ENCODE measurements at places on chromosomes 7 and 10.

- DNase-seq = no peak
Observed at GRCh38 chr7:43876241-43876640, 6.9 kb upstream of the MRPS24 start.

DNA sequence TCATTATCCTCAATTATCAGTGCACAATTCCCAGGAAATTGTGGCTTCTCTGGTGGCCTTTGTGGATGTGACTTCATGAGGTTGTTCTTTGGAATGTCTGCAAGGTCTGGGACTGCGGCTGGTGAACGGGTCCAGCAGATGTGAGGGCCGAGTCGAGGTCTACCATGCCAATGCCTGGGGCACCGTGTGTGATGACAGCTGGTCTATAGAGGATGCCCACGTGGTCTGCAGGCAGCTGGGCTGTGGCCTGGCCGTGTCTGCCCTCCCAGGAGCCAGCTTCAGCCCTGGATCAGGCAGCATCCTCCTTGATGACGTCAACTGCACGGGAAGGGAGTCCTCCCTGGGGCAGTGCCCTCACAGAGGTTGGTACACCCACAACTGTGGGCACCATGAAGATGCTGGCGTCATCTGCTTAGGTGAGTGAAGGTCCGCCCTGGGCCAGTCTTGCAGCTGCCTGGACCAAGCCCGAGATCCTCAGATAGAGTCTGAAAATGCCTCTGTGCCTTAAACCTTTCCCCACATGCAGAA, 46.9 kb downstream of the CUZD1 start:
- no peak for DNase-seq

DNA sequence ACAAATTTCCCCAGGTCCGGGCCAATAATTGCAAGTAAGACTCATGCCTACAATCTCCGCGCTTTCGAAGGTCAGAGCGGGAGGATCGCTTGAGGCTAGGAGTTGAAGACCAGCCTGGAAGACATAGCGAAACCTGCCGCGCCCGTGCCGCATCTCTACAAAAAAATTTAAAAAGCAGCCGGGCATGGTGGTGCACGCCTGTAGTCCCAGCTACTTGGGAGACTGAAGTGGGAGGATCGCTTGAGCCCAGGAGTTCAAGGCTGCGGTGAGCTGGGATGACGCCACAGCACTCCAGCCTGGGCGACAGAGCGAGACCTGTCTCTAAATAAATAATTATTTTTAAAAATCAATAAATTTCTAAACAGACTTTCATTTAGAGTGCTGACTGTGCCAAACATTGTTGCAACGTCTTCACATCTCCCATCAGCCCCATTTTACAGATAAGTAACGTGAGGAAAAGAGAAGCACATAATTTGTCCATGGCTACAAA, 494 bp upstream of the CFAP43 start:
- DNase-seq = no peak

DNA sequence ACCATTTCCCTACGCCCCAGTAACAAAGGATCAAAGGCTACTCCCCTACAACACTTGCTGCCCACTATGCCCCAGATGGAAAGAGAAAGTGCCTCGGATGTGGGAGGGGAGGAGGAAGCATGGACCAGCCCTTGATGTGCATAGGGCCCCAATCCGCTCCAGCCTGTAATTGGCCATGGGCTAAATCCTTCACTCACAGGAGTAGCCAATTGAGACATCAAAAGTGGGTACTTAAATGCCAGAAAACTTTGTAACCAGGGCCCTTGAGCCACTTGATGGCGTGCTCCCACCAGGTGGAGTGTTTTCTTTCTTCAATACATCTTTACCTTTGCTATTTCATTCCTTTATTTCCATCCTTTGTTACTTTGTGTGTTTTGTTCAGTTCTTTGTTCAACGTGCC, 500.5 kb upstream of the LRRN3 start:
- DNase-seq = no peak

- DNase-seq = no peak
Observed at GRCh38 chr7:15905251-15906040, 219.0 kb upstream of the MEOX2 start.

DNA sequence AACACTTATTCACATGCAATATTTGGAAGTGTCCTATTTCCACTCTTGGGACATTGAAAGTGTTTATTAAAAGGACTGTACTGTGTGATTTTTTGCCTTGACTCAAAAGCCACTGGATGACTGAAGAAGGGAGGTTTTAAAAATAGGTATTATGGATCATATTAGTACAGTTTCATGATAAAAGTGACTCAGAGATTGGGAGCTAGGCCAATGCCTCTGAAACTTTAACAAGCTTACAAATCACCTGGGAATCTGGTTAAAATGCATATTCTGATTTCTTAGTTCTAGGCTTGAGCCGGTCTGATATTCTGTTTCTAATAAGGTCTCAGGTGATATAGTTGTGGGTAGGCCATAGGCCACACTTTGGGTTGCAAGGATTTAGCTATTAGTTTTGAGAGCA, 191.2 kb downstream of the PLXDC2 start:
- no peak for DNase-seq
